ENCODE measurements at places on chromosomes 4 and X.

GRCh38 chr4:95956094-95956493 is 116.2 kb downstream of the PDHA2 start:
- no peak for DNase-seq

DNA sequence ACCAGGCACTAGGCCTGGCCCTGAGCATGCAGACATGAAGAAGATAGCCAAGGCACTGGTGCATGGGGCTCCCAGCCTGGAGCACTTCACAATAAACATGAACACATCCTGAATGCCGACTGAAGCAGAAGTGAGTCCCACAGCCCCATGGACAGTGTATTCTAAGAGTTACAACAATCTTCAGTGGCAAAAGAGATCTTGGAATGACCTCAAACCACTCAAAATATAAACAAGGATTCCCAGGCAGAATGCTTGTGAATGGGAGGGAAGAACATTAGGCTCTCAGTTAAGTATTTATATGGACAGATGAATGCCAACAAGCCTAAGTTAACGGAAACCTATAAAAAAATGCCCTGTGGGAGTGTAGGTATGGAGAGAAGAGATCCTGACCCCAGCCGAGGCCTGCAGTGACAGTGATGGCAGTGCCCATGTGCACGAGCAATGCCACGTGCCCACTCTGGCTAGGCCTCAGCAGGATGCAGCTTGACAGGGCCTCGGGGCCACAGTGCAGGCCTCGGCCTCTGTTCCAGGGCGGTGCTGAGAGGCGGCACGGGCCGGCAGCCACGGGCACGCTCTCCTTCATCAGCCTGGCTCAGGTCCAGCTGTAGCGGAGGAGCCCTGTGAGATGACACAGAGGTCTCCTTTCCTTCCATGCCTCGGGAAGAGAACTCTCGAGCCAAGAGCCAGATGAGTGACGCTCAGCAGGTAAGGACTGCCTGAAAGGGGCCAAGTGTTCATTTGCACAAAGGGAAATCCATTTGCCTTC is 49.2 kb downstream of the IRF2 start:
- DNase-seq = no peak

DNA sequence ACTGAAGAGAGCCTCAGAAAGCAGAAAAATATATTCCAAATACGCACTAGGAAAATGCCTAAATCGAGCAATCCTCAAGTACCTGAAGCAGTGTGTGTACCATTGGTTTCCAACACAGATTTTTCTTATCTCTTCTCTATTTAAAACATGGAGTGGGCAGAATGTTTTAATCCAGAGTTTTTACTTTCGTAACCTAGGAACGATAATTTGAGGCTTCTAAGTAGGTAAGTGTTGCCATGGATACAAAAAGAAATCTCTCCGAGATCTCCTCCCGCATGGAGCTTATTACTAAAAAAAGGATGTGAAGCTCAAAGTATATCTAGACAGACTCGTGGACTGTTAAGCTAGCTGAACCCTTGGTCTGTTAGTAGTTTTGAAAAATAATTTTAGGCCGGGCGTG is 23.0 kb upstream of the OTUD4 start:
- DNase-seq = no peak

DNA sequence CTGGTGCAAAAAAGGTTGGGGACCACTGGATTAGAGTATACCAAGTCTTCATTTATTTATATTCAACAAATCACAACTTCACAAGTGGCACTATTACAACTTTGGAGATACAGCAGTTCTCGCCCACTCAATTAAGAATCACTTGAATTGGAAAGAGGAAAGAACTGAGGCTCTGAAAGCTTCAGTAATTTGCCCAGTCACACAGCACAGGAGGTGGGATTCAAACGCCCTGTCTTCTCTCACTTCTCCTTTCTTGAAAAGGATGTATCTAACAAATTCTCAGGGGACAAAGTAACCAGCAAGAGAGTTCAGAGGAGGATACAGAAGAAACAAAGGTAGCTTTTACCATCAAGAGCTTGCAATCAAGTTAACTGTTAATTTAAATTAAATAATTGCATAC is 12.4 kb downstream of the SMIM14 start:
- DNase-seq = no peak

- DNase-seq = no peak
Measured at GRCh38 chr4:5958199-5958735, 60.0 kb downstream of the C4orf50 start.

- DNase-seq = no peak
Measured at GRCh38 chr4:26719954-26720552, 136.2 kb downstream of the TBC1D19 start.

- DNase-seq = no peak
Measured at GRCh38 chr4:32798471-32799159, 2078.4 kb downstream of the PCDH7 start.

DNA sequence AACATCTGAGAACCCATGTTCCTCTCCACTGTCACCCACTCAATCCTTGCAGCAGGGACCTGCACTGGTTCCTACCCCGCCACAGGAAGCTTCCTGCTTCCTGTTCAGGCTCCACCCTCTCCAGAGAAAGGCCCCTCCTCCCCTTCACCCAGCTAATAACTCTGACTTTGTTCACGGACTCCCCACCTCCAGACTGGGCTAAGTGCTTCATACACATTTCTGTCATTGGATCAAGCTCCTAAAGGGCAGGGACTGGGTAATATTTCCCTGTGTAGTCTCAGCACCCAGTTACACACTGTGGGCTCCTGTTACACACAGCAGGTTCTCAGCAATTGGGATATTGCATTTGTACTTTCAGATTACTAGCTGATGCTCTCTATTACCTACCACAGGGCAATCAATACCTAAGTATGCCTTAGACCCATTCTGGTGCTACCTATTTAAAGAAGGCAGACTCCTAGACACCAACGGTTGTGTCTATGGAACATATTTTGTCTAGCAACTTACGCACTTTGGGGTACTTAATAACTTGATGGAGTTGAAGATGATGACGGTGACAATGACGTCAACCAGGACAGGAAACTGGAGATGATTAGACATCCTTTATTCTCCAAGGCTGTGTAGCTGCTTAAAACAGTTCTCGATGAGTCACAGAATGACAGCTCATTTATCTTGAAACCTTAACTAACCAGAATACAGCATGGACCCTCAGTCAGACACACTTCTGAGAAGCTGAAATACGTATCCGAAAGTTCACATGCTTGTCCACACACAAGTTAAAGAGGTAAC is 58.1 kb downstream of the MAML3 start:
- DNase-seq = no peak

DNA sequence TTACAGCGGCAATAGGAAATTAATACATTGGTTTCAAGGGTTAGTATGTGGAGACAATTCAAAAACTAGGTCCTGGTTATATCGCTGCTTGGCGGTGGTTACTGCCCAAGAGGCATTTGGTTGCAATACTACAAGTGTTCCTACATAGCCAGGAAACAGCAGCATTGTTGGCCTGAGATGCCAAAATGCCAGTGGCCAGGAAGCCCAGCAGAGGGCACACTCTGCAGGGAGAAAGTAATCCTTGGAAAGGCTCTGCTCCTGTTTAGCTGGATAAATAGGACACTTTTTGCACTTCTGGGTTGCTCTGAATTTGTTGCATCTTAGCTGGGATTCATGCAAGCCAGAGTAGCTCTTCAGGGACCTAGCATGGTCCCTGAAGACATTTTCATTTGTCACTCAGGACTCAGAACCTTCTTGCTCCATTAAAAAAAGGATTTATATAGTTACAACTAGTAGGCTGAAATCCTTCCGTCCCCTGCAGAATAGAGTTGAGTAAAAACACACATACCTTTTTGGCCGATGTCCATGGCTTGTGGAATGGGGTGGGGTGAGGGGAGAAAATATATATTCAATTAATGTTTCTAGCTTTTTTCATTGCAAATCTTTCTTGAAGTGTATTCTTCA is 8.1 kb upstream of the GPR119 start:
- DNase-seq = no peak

DNA sequence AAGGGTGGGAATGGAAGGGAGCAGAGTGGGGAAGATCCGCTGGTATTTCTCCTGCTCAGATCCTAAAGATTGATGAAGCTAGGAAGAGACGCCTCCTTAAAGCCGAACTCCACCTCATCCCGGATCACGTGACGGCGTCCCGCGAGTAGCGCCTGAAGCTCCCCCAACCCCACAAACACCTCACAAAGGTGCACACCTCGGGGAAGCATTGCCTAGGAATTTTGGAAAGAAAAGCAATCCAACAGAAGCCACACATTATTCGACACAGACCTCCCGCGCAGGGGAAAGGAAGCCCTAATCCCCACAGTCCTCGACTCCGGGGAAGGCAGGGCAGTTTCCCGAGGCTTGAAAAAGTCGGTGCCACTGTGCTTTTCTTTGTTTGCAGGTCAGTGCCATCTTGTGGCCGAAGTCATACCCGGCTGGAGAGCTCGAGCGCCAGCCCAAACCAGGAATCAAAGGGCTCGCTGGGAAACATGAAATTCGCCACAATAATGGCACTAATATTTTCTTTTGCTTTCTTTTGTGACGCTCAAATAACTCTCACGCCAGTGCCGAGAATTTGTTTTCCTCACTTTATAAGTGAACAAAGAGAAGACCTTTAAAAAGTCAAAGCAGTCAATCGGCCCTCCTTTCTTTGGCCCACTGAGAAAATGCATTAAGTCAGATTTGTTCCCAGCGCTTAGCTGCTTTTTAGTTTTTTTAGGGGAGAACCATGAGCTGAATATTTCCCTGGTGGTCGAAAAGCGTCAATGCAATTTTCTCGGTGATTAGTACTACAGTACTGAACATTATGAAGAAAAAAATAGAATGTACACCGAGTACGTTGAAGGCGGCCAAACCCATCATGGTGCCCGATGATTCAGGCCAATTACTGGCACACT is at the start of gene NPY1R:
TSS of gene NPY1R (minus strand) at position 71 of the 881 bp plus-strand sequence. CDS start 6,042 bp downstream, outside the sequence.
- DNase-seq = peak; percentile 23

DNA sequence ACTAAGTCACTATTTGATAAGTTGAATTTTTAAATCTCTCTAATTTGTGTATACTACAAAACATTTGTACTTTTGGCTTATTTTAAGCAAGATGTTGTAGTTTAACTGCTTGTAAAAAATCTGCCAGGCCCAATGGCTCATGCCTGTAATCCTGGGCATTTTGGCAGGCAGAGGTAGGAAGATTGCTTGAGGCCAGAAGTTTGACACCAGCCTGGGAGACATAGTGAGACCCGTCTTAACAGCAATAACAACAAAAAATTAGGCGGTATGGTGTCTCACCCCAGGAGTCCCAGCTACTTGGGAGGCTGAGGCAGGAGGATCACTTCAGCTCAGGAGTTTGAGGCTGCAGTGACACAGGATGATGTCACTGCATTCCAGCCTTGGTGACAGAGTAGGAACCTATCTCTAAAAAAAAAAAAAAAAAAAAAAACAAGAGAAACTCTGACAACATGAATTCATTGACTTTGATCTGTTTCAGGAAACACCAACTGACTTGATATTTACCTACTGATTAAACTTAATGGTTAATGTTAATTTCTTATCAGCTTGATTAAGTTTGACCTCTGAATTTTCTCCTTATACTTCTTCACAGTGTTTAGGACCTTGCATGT is 8.9 kb downstream of the FHIP1A start:
- DNase-seq = no peak

GRCh38 chr4:164484551-164484950 is 269.4 kb upstream of the SMIM31 start:
- no peak for DNase-seq

DNA sequence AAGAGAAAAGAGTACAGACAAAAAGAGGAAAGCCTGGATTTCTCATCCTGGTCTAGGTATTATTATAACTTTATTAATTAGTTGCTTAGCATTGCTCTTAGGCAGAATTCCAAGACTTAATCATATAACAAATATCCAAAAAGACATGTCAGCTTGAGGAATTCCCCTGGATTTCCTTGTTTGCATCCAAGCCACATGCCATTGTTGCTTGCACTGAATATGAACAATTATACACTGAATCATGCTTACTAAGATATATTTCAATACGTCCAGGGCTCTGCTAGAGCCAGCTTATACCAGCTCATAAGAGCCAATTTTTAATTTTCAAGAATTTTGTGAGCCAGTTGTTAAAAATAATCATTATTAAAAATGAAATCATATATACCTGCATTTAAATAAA is 5.5 kb upstream of the TLR10 start:
- no peak for DNase-seq

DNA sequence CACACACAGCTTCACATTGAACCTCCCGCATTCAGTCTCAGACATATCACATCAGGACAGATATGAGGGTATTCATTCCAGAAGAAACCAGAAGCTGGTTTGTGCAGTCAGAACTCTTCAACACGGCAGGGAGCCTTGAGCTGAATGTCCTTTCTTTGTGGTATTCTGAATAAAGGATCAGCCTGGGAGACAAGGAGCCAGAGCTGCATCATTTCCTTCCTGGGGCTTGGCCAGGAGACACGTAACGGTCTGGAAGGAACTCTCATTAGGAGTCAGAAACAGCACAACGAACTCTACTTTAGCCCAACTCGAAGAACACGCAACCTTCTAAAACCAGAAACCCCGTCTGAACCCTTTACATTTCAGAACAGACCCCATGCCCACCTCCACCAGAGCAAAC is 46.4 kb downstream of the KDR start:
- no peak for DNase-seq

- no peak for DNase-seq
Measured at GRCh38 chrX:120428309-120428708, 40.8 kb downstream of the LAMP2 start.

GRCh38 chrX:38163193-38163592 is 57.5 kb downstream of the SRPX start:
- no peak for DNase-seq

DNA sequence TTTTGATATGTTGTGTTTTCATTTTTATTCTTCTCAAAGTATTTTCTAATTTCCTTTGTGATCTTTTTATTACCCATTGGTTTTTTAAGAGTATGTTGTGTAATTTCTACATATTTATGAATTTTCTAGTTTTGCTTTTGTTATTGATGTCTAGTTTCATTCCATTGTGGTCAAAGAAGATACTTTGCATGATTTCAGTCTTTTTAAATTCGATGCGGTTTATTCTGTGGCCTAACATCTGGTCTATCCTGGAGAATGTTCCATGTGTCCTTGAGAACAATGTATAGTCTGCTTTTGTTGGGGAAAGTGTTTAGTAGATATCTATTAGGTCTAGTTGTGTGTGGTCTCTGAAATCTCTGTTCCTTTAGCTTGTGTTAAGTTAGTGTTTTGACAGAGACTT is 46.2 kb downstream of the PPEF1 start:
- DNase-seq = no peak

GRCh38 chrX:78759081-78759480 is 11.6 kb downstream of the LPAR4 start:
- no peak for DNase-seq

- peak; percentile 74 for DNase-seq
Measured at GRCh38 chr4:81471588-81472280, at the start of gene RASGEF1B. RASGEF1B (minus strand) TSS chr4:81471907; CDS start chr4:81459508, 12,399 bp downstream.

DNA sequence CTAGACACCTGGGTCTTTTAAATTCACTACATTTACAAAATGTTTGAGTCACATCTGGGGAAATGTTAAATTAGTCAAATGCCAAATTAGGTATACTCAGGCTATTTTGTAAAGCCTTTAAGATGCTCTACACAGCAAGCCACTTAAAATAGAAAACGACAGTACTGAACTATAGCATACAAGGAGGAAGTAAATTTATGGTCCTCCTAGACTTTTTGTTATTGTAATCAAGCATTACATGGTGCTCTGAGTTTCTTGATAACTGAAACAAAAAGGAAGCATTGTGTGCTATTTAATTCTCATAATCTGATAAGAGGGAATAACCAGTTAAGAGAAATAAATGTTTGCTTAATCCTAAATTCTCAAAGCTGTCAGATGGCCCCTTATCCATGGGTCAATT is 46.2 kb downstream of the SLC9A7 start:
- no peak for DNase-seq

All from GM18507 (cell line).